ENCODE measurements at places on chromosomes 5 and 9.

- DNase-seq, result no peak
Observed at GRCh38 chr5:78429332-78429980, 69.0 kb downstream of the SCAMP1 start.

- DNase-seq, result no peak
Observed at GRCh38 chr9:21788752-21789151, 13.7 kb upstream of the MTAP start.

- DNase-seq, result no peak
Observed at GRCh38 chr5:54281960-54282692, 28.2 kb downstream of the ARL15 start.

DNA sequence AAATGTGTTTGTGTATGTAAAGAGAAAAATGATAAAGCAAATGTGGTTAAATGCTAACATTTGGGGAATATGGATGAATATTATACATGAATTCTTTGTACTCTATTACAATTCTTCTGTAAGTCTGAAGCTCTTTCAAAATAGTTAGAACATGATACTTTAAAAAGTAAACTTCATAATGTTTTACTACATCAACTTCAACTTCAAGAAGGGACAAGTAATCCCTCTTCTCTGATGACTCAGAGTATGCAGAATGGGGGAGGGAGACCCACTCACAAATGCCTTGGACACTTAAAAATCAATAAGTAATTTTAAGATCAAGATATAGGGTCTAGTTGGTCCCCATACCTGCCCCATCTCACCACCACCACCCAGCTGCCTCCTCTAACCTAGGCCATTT, 162.4 kb downstream of the ESM1 start:
- no peak for DNase-seq

DNA sequence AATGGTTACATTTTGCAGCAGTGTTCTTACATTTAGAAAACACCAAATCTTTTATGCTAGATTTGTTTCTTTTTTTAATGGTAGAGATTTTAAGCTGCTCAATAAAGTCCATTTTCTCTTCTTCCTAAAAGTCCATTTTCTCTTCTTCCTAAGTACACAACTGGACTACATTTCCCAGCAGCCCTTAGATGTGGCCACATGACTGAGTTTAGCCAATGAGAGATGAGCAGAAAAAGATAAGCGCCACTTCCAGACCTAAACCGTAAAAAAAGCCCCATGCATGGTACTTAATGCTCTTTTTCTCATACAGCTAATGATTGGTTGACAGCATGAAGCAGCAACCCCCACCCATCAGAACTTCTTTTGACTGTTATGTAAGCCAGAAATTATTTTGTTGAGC, 206.7 kb downstream of the FAM114A2 start:
- no peak for DNase-seq

GRCh38 chr9:29555502-29555901, 1982.2 kb upstream of the C9orf72 start:
- no peak for DNase-seq

DNA sequence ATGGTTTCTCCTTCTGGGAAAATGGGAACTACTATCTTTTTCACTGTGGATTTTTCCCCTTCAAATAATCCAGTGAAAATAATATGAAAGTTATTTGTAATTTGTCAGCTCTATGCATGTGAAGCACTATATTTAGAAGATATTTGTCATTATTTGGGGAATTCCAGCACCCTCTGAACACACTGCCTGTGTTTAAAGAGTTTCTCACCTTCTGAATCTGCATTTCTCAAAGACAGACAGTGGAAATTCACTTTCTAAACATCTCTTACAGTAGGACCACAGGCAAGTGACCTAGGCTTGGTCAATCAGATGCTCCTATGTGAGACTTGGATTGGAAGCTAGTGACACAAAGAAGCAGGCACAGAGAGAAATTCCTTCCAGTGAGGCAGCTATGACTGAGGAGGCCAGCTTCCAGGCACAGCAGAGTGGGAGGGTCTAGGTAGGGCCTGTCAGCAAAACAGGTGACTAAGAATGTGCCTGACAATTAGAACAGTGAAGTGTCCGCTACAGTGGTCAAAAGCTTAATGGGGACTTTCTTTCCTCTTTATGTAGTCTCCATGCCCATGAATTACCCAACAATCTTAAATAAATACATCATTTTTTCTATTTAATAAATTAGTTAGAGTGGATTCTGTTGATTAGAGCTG, 167.2 kb downstream of the HMHB1 start:
- no peak for DNase-seq

DNA sequence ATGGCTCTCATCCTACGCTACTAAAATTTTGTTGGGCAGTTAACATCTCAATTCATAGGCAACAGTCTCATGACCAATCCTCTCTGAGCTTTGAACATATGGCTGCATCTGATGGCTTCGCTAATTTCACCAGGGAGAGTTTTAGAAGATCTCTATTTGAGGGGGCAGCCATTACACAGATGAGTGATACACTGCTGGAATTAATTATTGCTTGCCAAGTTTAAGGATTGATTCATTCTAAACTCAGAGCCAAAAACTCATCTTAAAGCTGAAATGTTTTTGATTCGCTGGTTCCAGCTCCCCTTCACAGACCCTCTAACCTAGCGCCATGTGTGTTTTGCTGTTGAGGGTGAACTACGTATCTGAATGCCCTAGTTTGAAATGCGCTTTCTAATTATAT, 519.9 kb upstream of the WWC1 start:
- DNase-seq, result no peak

- no peak for DNase-seq
Observed at GRCh38 chr5:136000932-136001331, 27.9 kb upstream of the TGFBI start.

GRCh38 chr9:14318361-14318760, 4.4 kb upstream of the NFIB start:
- no peak for DNase-seq

- DNase-seq, result no peak
Observed at GRCh38 chr5:56686337-56687195, 128.8 kb upstream of the MAP3K1 start.

DNA sequence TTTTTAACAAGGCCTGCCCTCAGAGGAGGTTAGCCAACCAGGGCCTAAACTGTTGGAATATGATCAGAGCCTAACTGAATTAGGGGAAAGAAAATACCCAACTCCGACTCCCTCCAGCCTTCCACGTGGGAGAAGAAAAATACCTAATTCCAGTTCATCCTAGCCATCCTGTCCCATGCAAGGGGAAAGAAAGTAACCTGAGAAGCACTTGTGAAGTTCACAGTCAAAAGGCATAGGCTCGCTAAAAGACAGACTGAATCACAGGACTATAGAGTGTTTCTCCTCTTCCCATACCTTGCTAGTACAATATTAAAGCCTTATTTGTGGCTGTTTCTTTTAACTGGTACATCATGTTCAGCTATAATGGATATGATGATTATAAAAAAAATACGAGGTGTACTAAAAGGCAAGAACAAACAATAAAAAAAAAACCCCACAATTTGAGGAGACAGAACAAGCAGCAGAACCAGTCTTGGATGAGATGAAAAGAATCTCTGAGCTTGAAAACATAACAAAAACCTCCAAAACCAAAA, 18.0 kb upstream of the ATP10B start:
- no peak for DNase-seq

DNA sequence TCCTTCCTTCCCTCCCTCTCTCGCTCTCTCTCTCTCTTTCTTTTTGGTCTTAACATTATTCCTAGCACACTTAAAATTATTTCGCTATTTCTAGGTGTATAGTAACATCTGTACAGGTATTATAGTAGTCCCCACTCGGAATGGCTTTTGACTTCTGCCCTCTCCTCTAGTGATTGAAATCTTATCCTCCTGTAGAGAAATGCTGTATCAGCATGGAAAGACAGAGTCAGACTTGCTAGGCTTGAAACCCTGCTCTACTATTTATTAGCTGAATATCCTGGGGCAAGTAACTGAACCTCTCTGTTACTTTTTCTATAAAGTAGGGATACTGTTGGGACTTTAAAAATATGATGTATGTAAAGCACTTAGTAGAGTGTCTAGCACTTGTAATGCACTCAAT, 681.9 kb upstream of the C9orf72 start:
- DNase-seq, result no peak

- no peak for DNase-seq
Observed at GRCh38 chr5:79263-79662, 12.7 kb upstream of the PLEKHG4B start.

DNA sequence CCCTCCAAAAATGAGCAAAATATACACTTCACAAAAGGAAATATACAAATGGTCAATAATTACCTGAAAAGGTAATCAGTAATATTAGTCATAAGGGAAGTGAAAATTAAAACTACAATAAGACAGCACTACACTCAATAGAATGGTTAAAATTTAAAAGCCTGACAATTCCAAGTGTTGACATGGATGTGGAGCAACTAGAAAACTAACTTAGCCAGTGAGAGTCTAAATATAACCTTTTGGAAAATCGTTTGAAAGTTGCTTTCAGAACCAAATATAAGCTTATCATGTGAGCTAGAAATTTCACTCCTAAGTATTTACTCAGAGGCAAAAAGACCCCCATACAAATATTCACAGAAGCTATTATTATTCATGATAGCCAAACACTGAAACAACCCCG, 105.1 kb upstream of the MVB12B start:
- DNase-seq, result no peak

DNA sequence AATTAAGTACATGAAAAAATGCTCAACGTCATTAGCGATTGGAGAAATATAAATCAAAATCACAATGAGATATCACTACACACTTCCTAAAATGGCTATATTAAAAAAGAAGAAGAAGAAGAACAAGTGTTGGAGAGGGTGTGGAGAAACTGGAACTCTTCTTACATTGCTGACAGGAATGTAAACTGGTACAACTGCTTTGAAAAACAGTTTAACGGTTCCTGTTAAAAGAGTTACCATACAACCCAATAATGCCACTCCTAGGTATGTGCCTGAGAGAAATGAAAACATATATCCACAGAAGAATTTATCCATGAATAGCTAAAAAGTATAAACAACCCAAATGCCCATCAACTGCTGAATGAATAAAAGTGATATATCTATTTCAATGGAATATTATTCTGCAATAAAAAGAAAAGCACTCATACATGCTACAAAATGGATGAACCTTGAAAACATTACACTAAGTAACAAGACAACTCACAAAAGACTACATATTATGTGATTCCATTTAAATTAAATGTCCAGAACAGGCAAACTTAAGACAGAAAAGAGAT, 9.0 kb downstream of the FEM1C start:
- DNase-seq, result no peak

- DNase-seq, result no peak
Observed at GRCh38 chr9:76032038-76032796, 141.7 kb downstream of the PCSK5 start.

- no peak for DNase-seq
Observed at GRCh38 chr9:87850391-87850790, 32.3 kb upstream of the SPATA31E1 start.

GRCh38 chr9:105126226-105126625, 118.2 kb upstream of the SLC44A1 start:
- no peak for DNase-seq

DNA sequence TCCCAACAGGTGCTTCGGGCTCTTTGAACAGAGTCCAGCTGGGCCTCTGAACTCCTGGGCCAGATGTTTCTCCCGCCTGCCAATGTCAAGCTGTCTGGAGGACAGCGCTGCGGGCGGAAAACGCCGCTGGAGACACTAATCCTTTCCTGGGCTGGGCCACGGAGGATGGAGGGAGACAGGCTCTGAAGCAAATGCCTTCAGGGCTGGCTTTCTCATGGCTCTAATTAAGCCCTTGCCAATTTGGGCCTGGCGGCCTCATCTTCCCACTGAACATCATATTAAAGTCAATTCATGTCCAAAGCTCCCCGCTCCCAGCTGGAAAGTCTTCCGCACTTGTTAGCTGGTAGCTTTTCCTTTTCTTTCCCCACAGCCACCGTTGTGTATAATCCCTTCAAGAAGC, 72.7 kb downstream of the NTNG2 start:
- DNase-seq, result no peak

GRCh38 chr9:76162086-76162730, 232.0 kb downstream of the RFK start:
- no peak for DNase-seq

GRCh38 chr9:15299374-15299939, 7.6 kb downstream of the TTC39B start:
- DNase-seq, result no peak

GRCh38 chr9:126321742-126322141, 4.9 kb upstream of the MVB12B start:
- no peak for DNase-seq

DNA sequence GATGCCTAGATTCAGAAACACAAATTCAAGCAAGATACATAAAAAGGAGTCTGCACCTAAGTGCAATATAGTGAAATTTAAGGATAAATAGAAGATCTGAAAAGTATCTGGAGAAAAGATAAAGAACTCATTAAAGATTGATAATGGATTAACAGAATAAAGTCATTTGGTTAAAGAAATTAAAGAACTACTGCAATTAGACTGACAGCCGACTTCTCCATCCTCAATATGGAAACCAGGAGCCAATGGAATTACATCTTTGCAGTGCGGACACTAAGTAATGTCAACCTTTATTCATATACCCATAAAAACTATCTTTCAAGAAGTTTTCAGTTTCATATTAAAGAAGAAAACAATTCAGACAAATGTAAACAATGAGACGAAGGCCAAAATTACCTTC, 81.0 kb downstream of the MRPL36 start:
- no peak for DNase-seq

- DNase-seq, result no peak
Observed at GRCh38 chr9:7037176-7037575, 279.4 kb downstream of the KDM4C start.

DNA sequence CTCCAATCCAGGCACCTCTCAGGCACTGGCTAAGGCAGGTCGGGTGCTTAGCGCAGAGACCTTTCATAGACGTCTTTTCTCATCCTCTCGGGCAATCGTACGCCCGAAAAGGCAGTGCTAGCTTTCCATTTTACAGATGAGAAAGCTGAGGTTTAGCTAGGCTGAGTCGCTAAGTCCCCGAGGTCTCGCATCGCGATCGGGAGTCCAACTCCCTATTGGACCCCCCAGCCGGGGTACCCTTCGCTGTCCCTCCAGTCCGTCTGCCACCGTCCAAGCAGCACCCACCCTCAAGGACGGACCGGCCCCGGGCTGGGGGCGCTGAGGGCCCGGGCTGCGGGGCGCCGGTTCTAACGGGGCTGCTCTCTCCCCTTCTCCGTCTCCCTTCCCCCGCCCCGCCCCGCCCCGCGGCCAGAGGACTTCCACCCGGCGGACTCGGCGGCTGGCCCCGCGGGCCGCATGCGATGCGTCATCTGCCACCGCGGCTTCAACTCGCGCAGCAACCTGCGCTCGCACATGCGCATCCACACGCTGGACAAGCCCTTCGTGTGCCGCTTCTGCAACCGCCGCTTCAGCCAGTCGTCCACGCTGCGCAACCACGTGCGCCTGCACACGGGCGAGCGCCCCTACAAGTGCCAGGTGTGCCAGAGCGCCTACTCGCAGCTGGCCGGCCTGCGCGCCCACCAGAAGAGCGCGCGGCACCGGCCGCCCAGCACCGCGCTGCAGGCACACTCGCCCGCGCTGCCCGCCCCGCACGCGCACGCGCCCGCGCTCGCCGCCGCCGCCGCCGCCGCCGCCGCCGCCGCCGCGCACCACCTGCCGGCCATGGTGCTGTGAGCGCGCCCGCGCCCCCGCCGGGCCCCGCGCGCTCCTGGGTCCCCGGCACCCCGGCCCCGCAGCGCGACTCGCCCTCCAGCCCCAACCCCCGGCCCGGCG, 12.5 kb upstream of the EXOSC2 start:
- no peak for DNase-seq
